ENCODE measurements at places on chromosomes 5 and 9.
A peak's percentile ranks its signal among the peaks of the same experiment; 100 is the strongest.

GRCh38 chr9:72936679-72937078, 16.2 kb downstream of the ALDH1A1 start:
- DNase-seq: no peak

DNA sequence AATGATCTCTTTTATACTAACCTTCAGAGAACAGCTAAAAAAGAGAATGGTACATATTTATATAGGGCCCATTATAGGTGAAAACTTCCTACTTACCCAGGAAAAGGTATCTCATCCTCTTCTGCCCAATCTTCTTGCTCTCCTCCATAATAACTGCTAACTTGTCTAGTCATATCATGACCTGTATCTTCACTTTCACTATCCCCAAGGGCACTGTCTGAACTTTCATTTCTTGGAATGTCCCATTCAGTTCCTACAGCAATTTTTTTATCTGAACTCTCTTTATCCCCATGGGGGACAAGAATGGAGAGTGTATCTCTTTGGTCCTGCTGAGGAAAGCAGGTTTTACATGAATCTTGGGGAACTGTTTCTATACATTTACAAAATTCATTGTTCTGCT, 36.4 kb upstream of the RAPGEF6 start:
- no peak for DNase-seq

DNA sequence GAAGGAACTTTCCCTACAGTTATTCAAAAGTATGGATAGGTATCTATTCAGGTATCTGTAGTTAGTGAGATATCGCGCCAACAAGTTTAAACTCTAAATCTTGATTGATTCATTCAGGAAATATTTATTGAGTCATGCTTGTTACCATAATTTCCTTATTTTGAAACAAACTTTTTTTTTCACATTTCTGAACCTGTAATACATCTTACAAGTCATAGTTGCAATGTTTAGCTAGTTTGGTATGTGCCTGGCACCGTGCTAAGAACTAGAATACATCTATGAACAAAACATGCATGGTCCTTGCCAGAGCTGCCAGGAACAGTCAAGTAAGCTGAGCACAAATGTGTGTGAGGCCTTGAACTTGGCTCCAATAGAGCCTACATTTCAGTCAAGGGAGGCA, 226.4 kb downstream of the PCSK5 start:
- DNase-seq: no peak

GRCh38 chr5:177232761-177233160, 70.8 kb downstream of the RAB24 start:
- DNase-seq: no peak

DNA sequence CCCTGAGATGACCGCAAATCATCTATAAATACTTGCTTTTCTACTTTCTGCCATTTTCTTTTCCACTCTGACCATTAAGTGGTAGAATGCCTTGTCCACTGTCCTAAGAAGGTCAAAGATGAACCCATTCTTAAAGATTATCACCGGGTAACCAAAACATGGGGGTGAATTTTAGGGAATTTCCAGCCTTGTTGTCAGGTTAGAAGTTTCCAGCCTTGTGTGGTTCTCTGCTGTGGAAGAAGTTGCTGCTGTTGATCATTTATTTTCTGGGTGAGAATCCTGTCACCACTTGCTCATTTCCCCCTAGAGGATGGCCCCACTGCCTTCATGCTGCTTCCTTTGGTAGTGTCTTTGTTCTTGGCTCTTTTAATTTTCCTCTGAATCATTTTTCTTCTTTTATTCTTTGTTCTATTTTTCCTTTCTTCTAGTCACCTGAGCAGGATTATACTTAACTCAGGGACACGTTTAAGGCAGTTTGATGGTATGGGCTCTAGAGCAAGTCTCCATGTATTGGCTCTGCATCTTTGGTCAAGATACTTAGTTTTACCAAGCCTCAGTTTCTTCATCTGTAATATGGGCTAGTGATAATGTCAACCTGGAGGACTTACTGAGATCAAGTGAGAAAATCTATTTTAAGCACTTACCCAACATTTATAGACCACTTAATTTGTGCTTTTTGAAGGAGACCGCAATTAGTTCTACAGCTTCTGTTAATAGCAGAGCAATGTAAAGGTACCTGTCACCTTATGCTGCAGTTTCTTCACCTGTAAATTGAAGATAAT, 266.2 kb downstream of the ARHGAP26 start:
- peak; percentile 36 for DNase-seq

GRCh38 chr9:5305741-5306140, 1.2 kb upstream of the RLN2 start:
- DNase-seq: no peak

DNA sequence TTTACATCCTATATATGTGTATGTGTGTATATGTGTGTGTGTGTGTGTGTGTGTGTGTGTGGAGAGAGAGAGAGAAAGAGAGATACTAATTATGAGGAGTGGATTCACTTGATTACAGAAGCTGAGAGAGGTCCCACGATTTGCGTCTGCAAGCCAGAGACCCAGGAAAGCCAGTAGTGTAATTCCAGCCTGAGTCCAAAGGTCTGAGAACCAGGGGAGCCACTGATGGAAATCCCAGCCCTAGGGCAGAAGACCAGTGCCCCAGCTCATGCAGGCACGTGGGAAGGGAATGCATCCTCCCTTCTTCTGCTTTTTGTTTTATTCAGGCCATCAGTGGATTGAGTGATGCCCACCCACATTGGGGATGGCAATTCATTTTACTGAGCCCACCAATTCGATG, 74.8 kb downstream of the PCSK5 start:
- no peak for DNase-seq

All from activated naive CD8-positive, alpha-beta T cell treated with anti-CD3 and anti-CD28 coated beads for 36 hours (primary cell).